Left renal pelvis (tissue), 4 donors: ENCODE measurements at places on chromosomes 12 and 14. TPM values are rescaled to one million over a fixed set of nuclear protein-coding genes. Genes with fewer than 3 reads are reported as not detected.

CCDC197 gene
- polyA plus RNA-seq, result not detected

GRCh38 chr14:61928300-61928699 is 166.1 kb downstream of the SNAPC1 start:
- no peak for DNase-seq

DNA sequence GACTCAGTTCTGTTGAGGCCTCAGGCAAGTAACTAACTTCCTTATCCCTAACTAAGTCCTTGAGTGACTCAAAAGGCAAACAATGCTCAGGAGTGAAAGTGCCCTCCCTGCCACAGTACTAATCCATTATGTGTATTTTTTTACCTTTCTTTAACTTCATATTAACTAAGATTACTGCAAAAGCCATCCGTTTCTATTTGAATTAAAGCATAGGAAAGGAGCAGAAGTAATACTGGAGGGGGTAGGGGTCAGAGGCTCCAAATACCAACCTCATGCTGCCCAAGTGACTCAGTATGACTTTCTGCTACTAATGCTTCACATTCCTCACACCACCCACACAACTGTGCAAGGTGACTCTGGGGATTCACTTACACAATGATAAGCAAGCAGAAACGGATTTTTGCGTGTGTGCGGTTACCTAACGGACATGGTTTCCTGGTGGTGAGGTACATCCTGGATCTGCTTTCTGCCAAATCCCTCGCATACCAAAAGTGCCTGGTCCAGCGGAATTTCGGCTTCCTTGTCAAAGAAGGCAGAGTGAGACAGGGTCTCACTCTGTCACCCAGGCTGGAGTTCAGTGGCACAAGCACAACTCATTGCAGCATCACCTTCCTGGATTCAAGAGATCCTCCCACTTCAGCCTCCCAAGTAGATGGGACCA is 25.1 kb downstream of the MOK start:
- DNase-seq, result no peak

GRCh38 chr14:70934084-70934483 is 26.8 kb downstream of the PCNX1 start:
- no peak for DNase-seq
